Progenitor cell of endocrine pancreas (in vitro differentiated cells): ENCODE measurements at places on chromosomes 13 and 19.

DNA sequence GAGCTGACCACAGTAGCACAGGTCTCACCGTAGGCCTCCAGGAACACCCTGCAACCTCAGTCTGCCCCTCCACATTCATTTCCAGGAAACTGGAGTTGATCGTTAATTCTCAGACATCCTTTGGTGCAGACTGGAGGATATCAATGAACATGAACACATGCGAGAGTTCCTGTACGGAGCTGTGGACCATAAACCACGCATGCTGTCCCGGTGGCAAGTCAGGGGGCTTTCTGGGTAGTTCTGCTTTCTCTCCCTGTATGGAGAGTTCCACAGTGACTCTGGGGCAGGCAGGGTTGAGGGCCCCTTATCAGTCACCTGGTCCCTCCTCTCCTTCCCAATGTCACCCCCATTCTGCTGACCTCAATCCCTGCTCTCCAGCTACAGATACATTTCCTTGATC lies 55.5 kb upstream of the URI1 start:
- DNase-seq: no peak

DNA sequence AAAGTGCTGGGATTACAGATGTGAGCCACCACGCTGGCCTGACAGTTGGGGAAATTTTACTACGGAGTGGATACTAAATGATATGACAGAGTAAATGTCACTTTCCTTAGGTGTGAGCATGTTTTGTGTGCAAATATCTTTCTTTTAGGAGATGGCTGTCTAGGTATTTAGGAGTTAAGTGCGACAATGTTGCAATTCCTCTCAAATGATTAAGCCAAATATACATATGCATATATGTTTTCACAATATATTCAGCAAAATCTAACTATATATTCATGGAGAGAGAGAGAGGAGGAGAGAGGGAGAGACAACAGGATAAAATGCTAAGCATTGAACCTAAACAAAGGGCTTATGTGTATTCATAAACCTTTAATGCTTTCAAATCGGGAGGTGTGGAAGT lies 5.4 kb upstream of the SERTAD3 start:
- no peak for DNase-seq

- no peak for DNase-seq
Observed at GRCh38 chr19:39728040-39728439, 9.8 kb downstream of the CLC start.

DNA sequence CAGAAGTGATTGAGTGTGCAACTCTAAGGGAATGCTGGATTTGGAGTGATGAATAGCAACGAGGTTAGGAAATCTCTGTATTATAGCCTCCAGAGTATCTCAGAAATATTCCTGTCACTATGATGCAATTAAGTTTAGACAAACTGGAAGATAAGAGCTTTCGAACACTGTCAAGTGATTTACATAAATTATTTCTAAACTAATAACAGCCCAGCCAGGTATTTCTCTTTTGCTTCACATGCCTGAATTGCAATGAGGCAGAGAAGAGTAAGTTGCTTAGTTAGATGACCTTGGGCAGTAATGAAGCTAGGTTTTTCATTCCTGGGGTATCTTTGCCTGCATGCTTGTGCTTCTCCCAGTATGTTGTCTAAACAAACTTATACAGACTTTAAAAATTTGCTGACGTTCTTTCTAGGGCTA lies 134.5 kb downstream of the LMO7 start:
- no peak for DNase-seq

- no peak for DNase-seq
Observed at GRCh38 chr19:46209051-46209450, 20.5 kb upstream of the IGFL1 start.

DNA sequence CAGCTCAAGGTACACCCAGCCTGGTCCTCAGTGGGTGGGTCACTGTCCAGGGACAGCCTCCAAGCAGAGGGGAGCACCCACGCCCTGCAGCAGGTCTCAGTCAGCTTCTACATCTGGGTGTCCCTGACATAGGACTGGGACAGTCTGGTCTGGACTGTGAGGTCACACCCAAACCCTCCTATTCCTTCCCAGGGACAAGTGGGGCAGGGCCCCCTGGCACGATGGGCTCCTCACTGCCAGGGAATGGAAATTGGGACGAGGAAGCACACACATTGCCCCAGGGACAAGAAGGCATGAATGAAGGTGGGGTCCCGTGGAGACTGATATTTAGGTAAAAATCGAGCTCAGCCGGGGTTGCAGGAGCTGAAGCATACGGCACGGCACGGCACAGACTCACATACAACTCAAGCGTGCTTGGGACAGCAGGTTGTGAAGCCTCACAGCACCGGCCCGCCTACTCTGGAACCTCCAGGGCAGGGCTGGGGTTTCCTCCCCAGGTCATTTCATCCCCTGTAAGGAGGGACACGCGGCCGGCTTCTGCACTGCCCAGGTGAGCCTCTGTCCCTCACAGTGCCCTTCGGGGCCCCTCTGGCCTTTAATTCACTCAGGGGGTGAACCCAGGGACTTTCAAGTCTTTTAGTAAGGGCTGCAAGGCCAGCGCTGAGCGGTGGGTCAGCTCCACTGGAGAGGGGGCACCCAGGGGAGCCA lies 3.5 kb downstream of the PNMA8B start:
- DNase-seq: no peak

GRCh38 chr19:7856679-7857663 lies 17.2 kb downstream of the PRR36 start:
- DNase-seq: no peak

DNA sequence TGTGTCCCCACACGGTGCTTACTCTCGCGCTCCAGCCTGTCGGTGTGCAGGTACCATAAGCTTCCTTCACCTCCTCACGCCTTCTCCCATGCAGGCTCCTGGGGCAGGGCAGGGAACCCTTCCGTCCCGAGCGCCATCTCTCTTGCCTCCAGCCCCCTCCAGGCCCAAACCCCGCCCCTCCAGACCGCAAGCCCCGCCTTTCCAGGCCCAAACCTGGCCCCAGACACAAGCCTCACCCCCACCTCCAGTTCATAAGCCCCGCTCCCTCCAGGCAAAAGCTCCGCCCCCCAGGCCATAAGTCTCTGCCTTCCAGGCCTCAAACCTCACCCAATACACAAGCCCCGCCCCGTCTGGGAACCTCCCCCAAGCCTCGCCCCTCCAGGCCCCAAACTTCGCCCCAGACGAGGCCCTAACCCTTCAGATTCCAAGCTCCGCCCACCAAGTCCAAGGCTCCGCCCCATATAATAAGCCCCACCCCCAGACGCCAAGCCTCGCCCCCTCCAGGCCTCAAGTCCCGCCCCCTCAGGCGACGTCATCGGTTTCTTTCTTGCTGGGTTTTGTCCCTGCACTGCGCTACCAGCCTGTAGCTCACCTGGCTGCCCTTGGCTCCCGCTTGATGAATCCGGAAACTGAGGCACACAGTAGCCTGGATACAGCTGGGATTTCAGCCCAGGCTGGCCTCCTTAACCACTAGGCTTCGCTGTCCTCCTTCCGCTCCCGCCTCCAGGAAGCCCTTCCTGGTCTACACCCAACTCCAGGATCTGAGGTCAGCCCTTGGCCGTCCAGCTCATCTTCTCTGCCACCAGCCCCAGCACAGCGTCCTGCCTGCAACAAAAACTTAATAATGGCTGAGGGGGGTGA lies 16.1 kb downstream of the MKNK2 start:
- no peak for DNase-seq

GRCh38 chr13:114152831-114153371 lies 20.5 kb upstream of the RASA3 start:
- no peak for DNase-seq

DNA sequence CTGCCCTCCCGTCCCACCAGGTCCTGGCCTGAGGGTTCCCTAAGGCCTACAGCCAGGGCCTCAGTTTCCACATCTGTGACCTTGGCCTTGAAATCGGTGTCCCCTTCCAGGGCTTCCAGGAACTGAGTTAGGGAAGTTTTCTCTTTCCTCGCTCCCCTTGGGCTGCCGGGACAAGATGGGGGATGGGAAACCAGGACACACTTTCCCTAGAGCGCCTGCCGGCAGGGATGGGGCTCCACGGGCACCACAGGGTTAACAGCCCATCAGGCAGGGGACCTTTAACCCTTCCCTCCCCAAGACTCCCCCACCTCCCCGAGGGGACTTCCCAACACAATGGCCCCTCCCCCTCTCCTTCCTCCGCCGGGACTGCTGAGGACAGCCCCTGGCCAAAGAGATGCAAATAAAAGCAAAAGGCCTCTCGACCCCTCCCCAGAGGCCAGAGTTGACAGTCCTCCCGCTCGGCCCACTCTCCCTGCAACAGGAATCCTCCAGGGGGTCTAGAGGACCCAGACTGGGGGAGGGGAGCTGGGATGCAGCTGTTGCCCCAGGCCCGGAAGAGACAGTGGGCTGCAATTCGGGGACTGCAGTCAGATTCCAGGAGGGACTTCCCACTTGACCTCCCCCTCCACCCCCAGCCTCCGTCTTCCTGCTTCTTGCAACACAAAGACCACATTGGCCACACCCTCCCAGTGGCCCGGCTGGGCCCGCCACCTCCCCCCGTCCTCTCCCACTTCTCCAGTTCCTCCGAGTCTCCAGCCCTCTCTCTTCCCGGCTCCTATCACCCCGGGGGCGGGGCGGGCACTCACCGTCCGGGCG lies 3.4 kb downstream of the BBC3 start:
- peak; percentile 59 for DNase-seq

DNA sequence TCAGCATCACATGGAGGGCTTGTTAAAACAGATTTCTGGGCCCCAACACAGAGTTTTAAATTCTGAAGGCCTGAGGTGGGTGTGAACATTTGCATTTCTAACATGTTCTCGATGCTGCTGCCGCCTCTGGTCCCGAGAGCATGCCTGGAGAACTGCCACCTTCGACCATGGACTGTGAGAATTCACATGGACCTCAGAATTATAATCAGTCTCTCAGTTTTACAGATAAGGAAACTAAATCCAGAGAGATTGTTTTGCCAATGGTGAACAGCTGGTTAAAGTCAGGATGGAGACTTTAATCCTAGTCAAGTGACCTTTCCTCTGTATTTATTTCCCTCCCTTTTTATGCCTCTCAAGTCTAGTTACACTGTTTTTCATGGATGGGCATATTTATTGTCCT lies 14.7 kb downstream of the ALOX5AP start:
- no peak for DNase-seq

GRCh38 chr13:44401577-44401976 lies 28.0 kb downstream of the SERP2 start:
- DNase-seq: no peak

DNA sequence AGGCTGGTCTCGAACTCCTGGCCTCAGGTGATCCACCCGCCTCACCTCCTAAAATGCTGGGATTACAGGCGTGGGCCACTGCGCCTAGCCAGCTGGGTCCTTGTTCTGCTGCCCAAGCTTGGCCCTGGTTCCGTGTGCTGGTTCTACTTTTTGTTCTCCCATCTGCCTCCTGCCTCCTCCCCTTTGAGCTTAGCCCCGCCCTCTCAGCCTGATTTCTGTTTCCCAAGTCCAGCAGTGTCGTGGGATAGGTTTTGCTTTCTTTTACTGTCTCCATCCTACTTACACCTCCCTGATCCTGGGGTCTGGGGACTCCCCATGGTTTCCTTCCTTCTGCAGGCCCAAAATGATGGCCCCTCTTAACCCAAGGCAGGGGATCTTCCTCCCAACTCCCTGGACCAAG lies 2.4 kb downstream of the BLOC1S3 start:
- no peak for DNase-seq

DNA sequence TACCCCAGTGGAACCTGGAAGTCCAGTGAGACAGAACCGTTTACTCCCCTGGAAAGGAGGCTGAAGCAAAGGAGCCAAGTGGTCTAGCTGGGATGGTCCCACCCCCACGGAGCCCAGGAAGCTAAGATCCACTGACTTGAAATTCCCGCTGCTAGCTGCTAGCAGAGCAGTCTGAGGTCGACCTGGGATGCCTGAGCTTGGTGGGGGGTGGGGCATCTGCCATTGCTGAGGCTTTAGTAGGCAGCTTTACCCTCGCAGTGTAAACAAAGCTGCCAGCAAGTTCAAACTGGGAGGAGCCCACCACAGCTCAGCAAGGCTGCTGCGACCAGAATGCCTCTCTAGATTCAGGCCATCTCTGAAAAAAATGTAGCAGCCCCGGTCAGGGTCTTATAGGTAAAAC lies 437.0 kb downstream of the SUCLA2 start:
- DNase-seq: peak; percentile 13

GRCh38 chr13:108915634-108916512 lies 286.5 kb downstream of the MYO16 start:
- peak; percentile 46 for DNase-seq

- DNase-seq: no peak
Observed at GRCh38 chr19:39224910-39225309, 19.9 kb downstream of the IFNL3 start.

- DNase-seq: no peak
Observed at GRCh38 chr13:73945382-73945781, 188.8 kb downstream of the KLF12 start.

- no peak for DNase-seq
Observed at GRCh38 chr19:51615991-51616390, 14.2 kb downstream of the SIGLEC5 start.

DNA sequence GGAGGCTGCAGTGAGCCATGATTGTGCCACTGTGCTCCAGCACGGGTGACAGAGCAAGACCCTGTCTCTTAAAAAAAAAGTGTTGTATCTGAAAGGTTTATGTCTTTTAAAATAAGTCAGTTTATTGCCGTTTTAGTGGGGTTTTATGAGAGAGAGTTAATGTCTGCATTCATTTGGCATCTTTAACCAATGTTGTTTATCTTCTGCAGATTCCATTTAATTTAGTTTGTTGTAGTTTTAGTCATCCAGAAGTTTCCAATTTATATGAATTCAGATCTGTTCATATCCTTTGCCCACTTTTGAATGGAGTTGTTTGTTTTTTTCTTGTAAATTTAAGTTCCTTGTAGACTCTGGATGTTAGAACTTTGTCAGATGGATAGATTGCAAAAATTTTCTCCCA lies 36.7 kb upstream of the LPAR6 start:
- no peak for DNase-seq

DNA sequence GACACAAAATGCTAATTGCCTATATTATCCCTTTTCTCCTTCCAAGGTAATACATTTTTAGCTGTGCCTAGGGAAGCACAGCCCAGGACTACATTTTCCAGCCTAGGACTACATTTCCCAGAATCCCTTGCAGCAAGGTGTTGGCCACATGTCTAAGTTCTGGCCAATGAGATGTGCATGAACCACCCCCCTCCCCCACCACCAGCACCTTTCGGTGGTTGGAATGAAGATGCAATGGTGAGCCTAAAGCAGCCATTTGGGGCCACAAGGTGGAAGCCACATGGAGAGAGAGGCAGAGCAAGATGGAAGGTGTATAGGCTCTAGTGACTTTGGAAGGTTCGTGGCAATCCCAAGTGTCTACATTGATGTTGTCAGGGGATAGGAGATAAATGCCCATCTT lies 16.2 kb downstream of the UNC13A start:
- no peak for DNase-seq
